ENCODE measurements at places on chromosomes 1 and 21.

DNA sequence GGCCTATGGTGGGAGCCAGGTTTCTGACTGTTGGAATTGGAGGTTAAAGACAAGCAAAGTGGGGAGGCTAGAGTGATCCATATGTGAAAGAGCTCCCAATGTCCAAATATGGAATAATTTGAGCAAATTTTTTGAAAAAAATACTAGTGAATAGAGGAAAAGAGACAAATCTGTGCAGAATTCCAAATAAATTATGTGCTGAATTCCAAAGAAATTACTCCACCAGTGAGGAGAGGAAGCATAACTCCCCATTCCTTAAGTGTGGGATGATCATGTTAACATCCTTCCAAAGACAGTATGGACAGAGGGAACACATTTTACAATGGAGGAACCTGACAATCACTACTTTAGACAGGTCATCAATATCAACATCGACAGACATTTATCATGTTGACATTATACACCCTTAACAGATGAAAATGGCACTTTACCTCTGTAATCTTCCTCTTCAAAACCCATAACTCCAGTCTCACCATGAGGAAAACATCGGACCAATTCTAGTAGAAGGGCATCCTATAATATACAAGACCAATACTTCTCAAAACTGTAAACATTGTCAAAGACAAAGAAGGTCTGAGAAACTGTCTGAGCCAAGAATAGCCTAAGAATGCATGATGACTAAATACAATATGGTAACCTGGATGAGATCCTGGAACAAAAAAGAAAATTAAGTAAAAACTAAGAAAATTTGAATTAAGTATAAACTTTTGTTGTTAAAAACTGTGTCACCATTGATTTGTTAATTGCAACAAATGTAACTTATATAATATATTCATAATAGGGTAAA is 71.5 kb upstream of the RGS4 start:
- DNase-seq = no peak

DNA sequence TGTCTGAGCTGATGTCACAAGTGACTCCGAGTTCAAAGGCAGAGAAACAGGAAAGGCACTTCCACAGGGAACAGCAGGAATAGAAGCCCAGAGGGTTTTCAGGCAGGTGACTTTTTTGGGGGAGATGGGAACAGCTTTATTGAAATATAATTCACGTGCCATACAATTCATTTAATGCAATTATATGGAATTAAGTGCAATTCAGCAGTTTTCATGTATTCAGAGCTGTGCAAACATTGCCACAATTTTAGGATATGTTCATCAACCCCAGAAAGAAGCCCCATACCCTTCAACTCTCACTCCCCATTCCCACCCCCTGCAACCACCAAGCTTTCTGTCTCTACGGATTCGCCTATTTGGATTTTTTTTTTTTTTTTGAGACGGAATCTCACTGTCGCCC is 17.0 kb downstream of the KCNAB2 start:
- DNase-seq = no peak

DNA sequence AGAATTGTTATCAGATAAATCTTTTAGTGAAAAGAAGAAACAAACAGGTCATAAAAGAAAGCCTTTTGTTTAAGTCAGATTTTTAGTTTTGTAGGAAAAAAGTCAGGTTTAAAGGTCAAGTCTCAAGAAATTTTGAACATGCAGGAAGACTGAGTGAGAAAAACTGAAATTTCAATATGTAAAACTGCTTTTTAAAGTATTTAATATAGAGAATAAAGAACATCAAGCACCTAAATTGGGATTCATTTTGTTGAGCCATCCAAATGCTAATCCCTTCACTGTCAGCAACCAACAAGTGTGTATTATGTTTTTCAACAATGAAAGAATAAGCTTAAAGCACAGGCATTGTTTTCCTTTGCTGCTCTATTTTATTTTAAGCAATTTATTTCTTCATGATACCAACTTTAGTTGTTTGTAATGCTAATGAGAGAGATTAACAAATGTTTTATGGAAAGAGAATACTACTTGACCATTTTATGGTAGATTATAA is 114.9 kb upstream of the SERTAD4 start:
- DNase-seq = no peak

GRCh38 chr1:227797144-227797543 is 18.3 kb upstream of the PRSS38 start:
- DNase-seq = no peak

DNA sequence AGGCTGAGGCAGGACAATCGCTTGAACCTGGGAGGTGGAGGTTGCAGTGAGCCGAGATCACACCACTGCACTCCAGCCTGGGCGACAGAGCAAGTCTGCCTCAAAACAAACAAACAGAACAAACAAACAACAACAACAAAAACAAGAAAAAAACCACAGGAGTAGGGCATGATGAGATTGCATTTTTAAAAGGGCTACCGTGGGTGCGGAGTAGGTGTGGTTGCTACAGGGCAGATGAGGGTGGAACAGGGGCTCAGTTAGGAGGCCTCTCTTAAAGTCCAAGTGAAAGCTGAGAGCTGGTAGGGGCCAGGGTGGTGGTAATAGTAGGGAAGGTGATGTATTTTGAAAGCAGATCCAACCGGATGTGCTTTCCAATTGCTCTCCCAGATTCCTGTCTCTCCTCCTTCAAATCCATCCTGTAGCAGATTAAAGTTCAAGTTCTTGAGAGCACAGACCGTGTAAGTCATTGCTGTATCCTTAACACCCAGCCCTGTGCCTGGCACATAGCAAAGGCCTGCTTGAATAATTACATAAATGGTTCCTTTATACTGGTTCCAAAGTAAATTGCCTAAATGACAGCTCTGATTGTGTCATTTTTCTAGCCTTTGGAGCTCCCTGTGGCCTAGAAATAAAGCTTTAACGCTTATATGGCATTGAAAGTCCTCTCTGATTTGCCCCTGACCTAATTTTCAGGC is 4.2 kb upstream of the LINGO4 start:
- DNase-seq = no peak

GRCh38 chr21:38422082-38422481 is 76.2 kb downstream of the ERG start:
- DNase-seq = no peak

GRCh38 chr1:98292994-98293393 is 368.5 kb upstream of the SNX7 start:
- DNase-seq = no peak

DNA sequence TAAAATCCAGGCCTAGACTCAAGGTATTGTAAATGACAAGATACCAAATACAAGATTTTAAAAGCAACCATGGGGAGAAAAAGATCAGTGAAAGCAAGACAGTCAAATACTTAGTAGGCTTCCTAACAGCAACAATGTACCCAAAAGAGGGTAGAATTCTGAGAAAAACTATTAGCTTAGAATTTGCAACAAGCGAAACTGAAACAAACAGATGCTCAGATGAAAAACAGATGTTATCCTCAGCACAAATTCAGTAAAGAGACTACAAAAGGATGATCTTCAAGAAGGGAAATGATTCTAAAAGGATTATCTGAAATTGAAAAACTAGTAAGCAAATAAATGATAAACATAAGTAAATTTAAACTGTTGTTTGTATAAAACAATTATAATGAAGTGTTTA is 40.0 kb downstream of the PDC start:
- DNase-seq = no peak

DNA sequence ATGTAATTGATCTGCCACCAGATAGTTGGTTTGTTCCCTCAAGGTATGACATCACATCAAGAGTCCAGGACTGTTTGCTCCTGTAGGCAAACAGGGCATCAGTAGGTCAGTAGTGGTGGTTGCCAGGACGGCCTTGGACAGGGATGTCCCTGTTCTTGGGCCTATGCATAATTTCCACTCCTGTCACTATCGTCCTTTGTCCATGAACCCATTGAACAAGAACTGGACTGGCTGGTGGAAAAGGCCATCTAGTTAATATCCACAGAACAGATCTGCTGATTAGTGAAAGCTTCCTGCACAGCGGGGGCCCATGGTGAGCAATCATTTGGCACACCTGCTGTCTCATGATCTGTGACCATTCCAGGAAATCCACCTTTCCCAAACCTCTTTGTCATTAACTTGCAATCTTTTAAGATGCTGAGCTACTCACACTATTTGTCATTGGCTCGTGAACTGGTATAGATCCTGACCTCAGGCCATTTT is 12.4 kb upstream of the BSDC1 start:
- DNase-seq = no peak

GRCh38 chr1:17335821-17336710 is 28.1 kb downstream of the PADI4 start:
- DNase-seq = peak; percentile 87

- no peak for DNase-seq
Observed at GRCh38 chr1:35046730-35047129, 15.0 kb upstream of the ZMYM6 start.

DNA sequence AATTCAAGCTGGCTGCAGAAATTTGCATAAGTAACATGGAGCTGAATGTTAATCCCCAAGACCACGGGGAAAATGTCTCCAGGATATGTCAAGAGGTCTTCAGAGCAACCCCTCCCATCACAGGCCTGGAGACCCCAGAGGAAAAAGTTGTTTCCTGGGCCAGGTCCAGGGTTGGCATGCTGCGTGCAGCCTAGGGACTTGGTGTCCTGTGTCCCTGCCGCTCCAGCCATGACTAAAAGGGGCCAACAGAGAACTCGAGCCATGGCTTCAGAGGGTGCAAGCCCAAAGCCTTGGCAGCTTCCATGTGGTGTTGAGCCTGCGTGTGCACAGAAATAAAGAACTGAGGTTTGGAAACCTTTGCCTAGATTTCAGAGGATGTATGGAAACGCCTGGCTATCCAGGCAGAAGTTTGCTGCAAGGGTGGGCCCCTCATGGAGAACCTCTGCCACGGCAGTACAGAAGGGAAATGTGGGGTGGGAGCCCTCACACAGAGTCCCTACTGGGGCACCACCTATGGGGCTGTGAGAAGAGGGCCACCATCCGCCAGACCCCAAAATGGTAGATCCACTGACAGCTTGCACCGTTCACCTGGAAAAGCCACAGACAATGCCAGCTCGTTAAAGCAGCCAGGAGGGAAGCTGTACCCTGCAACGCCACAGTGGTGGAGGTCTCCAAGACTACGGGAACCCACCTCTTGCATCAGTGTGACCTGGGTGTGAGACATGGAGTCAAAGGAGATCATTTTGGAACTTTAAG is 222.9 kb downstream of the COP1 start:
- DNase-seq = no peak

GRCh38 chr1:153431928-153432327 is 15.6 kb downstream of the S100A7A start:
- DNase-seq = no peak

DNA sequence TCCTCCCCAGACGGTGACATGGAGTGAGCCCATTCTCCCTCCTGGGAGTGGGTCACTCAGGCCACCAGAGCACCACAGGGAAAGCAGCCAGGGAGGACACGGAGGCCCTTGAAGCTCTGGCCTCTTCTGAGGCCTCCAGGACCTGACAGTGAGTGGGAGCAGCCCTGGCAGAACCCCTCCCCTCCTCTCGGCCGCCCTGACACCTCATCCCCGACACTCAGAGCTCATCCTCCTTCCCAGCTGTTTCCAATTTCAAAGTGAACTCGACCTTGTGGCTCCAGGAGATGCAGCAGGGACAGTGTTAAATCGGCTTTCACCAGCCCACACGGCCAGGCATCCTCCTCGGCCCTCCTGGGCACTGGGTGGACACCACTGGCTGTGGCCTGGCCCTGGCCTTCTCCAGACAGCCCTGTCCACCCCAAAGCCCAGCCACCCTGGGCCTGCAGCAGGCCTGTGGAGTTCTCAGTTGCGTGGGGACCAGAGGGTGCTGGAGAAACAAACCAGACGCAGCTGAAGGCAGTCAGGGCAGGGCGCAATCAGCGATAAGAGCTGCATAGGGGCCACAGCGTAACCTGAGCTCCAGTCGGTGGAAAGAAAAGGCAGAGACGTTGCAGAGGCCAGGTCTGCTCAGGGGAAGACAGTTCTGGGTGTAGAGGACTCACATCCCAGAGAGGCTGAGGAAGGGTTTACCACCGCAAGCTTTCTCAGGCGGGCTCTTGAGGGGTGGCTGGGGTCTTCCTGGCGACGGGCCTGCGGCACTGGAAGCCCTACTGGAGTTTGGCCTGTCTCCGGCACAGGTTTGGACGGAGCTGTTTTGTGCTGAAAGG is 27.1 kb downstream of the FTCD start:
- DNase-seq = no peak

DNA sequence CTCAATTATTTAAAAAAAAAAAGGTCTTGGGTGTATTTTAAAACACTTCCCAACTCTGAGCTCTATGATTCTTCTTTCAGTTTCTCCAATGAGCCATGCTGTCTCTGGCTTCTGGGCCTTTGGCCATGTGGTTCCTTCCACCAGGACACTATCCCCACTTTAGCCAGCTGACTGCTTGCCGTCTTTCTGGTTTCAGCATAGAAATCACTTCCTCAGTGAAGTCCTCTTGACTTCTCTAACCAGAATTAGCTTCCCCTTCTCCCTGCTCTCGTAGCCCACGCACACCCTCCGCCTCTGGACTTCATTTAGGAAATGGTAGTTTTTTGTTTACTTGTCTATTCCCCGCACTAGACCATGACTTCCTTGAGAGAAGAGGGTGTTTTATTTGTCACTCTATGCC is 1.1 kb upstream of the DIO1 start:
- peak; percentile 27 for DNase-seq

DNA sequence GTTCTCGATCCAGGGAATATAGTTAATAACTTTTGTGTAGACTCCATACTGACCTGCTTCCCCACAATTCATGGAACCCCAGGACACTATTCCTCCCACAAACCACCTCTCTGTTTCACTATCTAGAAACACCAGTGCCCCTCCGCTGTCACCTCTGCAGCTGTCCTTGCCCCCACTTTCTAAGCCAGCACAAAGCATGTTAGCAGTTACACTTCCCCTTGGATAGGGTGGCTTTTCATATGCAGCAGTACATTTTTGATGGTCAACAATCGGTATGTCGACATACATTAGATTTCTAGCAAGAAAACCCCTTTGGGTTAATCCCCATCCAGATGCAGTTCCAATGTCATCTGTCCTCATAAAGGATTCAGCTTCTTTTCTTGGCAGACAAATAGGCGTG is 14.4 kb downstream of the TARDBP start:
- DNase-seq = no peak

DNA sequence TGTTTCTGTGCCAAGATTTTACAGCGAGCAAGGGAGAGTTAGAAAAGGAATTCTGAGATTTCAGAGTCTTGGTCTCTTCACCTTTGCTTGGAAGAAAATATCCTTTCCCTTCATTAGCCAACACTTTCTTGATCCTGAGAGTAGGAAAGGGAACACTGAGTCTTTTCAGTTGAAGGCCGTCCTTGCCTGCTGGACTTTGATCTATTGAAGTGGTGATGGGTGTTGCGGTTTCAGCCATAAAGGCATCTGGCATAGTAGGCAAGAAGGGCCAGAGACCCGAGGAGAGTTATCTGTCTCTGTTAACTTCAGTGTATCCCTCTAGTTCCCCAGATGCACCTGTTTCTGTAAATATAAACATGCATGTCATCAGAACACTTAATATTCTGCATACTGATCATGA is 9.7 kb downstream of the SELE start:
- DNase-seq = no peak

Measured in hematopoietic multipotent progenitor cell treated with erythropoietin and hydrocortisone succinate and interleukin-3 and kit ligand, for 4 days (in vitro differentiated cells).